ENCODE measurements at places on chromosomes 2 and 18.

DNA sequence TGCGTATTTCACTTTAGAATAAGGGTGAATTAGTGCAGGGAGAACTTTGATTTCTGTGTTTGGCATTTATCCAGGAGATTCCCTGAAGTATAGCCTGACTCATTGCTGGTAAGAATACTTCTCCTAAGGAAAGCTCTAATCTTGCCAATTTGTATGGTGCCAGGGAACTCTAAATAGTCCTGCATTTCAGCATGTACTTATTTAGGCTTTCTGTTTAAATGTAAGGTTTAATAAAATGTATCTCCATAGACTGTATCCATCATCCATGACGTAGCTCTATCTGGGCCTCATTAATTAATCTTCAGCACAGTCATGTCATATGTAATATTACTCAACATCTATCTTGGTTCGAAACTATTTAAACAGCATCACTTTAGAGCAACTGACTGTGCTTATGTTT, 127.7 kb downstream of the DOK6 start:
- no peak for DNase-seq

DNA sequence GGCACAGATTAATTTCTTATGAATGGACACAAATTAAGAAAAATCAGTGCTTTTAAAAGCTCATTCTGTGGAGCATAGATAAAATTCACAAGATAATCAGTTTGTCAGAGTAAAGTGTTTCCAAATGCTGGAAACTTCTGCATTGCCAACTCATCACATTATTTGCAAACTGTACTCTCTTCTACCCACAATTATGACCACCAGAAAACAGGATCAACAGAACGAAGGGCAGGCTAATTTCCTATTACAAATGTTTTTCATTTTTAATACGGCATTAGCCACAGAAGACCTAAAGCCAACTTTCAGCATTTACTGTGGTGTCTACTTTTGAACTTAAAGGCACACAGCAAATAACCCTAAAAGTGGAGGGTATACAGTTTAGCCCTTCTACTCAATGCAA, 6.0 kb downstream of the IRS1 start:
- no peak for DNase-seq

GRCh38 chr18:26419746-26420145, 128.6 kb downstream of the KCTD1 start:
- DNase-seq: no peak

DNA sequence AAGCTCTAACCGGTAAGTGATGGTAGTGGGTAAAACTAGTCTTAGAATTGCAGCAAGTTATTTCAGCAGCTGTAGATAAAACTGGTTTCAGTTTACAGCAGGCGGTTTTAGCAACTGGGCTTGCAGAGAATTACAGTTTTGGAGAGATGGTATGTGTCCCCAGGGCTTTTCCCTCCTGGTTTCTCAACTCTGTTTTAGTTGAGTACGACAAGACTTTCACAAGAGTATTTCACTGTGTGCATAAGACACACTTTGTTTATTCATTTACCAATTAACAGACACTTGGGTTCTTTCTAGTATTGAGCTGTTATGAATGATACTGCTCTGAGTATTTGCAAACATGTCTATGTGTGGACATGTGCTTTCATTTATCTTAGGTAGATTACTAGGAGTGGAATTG, 65.6 kb upstream of the RFX8 start:
- DNase-seq: no peak

GRCh38 chr18:31738460-31739407, 21.9 kb downstream of the SLC25A52 start:
- no peak for DNase-seq

- no peak for DNase-seq
Observed at GRCh38 chr2:29042561-29043075, 31.7 kb downstream of the PCARE start.

GRCh38 chr2:109222825-109223471, 93.9 kb downstream of the SH3RF3 start:
- DNase-seq: no peak

DNA sequence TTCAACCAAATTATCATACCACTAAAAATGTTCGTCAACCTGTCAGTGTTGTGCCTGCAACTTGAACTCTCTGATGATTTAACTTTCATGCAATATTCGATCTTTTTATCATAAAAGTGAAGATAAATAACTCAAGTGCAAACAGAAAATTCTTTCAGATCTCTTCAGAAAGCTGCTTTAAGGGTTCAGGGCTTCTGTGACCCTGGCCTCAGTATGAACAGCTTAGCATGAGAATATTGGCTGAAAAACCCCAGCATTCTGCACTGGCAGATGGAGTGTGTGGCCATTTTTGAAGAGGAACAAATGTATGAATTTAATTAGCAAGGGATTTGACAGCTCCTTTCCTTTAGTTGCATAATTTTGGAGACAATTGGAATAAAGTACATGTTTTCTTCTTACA, 851.4 kb upstream of the SOX11 start:
- DNase-seq: no peak

- DNase-seq: no peak
Observed at GRCh38 chr2:26674771-26675170, 17.8 kb upstream of the KCNK3 start.

DNA sequence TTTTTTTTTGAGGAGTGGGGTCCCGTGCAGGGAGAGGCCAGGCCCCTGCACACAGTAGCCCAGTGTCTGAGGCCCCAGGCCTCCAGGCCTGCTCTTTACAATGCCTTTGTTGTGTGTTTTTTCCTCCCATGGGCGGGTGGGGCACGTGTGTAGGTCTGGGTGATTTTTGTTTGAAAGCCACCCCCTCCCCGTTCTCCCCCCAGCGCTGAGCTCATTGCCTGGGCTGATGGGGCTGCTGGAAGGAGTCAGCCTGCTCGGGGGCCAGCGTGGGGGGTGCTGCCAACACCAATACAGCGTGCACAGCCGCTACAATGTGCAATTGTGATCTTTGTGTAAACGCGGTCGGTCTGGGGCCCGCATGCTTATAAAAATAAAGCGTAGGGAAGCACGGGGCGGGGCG, 142.7 kb downstream of the DYSF start:
- DNase-seq: no peak

GRCh38 chr2:218815649-218816048, 16.0 kb downstream of the PRKAG3 start:
- DNase-seq: no peak

GRCh38 chr2:20618886-20619521, 31.9 kb downstream of the HS1BP3 start:
- DNase-seq: no peak

GRCh38 chr18:41645589-41646360, 309.3 kb upstream of the PIK3C3 start:
- no peak for DNase-seq

GRCh38 chr2:127365211-127365643, 22.5 kb downstream of the MAP3K2 start:
- no peak for DNase-seq

- no peak for DNase-seq
Observed at GRCh38 chr2:238741277-238741676, 106.6 kb upstream of the TWIST2 start.

- DNase-seq: peak; percentile 55
Observed at GRCh38 chr2:68878071-68878711, 7.0 kb upstream of the BMP10 start.

DNA sequence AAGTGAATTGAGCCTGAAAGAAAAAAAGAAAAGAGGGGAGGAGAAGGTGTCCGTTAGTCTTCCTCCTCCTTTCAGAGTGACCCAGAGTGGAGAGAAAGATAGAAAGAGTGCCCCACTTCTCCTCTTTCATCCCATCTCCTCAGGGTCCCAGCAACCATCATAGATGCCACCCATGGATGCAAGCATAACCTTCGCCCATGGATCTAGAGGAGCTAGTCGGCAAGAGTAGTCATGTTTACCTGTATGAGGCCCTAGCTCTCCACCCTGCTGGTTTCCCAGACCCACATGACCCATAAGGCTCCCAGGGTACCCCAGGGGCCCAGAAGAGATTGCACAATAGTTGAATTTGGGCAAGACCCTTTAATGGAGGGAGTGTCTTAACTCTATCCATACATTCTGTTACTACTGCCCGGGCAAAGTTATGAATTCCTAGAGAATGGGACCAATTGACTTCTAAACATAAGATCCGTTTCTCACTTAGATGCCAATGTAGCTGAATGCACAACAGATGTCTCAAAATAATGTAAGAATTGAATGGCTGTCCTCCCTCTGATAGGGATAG, 56.1 kb upstream of the CDCA7 start:
- peak; percentile 5 for DNase-seq

- DNase-seq: no peak
Observed at GRCh38 chr2:60934165-60934722, 52.9 kb downstream of the REL start.

- DNase-seq: no peak
Observed at GRCh38 chr2:160613466-160614153, 120.0 kb upstream of the RBMS1 start.

DNA sequence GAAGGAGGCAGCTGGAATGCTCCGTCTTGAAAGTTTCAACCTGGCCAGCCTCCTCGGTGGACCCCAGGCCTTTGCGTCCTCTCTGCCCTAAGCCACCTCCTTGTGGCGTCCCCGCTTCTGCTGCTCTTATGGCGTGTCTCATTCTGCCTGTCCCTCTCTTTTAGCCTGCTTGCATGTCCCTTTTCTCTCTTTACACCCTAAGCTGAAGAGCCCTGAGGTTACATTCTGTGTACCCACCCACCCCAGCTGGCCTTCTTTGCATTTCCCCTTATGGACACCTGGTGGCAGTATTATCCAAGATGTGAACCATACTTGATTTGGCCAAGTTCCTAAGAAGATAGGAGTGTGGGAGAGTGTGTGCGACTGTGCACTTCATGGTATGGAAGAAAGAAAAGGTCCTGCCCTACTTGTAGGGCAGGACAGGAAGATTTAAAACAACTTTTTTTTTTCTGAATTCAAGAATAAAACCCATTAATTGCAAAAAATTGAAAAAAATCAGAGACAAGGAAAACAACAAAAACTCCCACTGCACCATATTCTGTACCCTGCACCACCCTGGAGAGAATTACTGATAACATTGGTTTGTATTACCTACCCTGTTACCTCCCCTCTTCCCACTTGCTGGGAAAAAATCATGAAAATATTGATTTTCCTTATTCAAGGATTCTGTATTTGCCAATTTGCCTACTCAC, 77.4 kb downstream of the DYSF start:
- peak; percentile 36 for DNase-seq

DNA sequence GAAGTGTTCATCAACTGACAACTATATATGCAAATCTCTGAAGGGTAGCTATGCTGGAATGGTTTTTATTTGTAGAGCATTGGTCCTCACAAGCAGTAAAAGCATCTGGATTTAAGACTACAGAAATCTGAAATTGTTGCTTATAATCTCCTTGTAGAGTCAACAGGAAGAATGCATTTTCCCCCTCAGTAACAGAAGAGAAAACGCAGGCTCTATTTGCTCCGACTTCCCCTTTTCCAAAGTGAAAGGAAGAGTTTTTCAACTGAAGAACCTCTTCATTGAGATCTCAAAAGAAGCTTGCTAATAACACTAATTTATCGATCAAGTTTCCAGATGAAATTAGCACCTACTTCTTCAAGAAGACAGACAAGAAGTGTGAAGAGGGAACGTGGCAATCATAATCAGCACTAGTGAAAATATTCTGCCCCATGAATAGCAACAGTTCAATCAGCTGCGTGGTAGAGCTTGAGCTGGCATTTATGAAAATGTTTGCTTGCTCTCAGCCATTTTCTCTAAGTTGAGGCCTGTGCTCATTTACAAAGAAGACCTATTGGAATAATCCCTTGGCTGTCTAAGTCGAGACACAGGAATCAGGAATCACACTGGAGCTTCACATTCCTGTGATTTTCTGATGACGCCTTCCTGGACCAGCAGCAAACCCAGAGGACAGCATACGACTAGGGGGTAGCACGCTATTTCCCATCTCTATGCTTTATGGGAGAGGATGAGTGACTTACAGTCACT, 43.7 kb downstream of the TGIF1 start:
- DNase-seq: no peak

- no peak for DNase-seq
Observed at GRCh38 chr2:70084973-70085710, 2.1 kb upstream of the PCBP1 start.

GRCh38 chr2:129201696-129202095, 777.8 kb upstream of the RAB6C start:
- DNase-seq: no peak

GRCh38 chr2:229629039-229629438, 85.3 kb downstream of the DNER start:
- no peak for DNase-seq

- no peak for DNase-seq
Observed at GRCh38 chr2:6972067-6972710, 55.0 kb downstream of the RNF144A start.

DNA sequence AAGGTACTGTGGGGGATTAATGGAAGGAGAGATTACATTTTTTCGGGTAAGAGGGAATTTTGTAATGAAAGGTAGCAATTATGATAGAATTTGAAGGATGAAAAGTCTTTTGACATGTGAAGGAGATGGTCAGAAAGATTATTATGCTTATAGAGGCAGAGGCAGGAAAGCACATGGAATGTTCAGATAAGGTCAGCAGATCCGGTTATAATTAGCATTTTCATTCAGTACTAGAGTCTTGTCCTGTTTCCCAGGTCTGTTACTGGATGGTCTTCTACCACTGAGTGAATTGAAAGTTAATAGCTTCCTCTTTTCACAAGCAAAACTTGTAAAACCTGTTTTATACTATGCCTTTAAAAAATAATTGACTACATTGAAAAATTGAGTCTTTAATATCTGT, 116.9 kb downstream of the PHLPP1 start:
- no peak for DNase-seq

DNA sequence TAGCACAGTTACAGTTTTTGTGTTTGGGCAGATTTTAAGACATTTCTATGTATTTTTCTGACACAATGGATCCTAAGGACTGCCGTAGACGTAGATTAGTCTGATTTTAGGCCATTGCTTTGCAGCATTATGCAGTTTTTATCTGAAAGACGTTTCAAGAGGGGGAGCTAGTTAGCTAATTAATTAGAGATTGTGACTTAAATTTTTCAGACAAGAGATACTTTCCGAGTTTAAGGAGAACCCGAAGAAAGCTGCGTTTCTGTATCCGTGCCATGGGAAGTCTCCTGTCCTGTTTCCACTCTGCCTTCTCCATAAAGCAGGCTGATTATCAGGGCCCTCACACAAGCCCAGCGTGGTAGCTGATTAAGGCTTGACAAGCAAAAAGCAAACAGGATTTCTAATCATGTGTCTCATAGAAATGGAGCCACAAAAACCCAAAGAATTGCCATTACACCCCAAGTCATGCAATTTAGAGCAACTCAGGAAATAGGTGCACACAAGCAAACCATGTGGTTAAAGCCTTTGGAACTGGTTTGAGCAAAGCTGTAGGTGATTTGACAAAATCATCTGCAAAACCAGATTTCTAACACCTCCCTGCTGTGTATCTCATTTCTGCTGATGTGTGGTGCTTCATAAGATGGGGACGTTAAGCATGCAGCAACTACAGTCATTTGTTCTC, 808.1 kb downstream of the RNF144A start:
- DNase-seq: no peak

GRCh38 chr2:164600763-164601162, 20.5 kb downstream of the GRB14 start:
- DNase-seq: no peak

DNA sequence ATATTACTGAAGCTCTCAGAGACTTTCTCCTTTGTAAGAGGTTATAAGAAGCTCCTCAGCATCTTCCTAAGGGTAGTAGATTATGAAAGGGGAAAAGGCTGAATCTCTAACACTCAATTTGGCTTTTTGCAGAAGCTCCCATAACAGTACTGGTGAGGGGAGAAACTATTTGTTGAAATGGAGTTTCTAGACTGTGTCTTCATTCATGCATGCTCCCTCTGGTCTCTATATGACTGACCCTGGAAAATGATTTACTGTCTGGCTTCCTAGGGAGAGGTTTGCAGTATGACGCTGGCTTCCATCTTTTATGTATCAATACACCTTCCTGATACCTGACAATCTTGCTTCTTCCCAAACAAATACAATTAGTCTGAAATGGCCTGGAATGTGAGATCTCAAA, 63.9 kb downstream of the LDAH start:
- no peak for DNase-seq
